ENCODE measurements at places on chromosomes 16 and 17.

DNA sequence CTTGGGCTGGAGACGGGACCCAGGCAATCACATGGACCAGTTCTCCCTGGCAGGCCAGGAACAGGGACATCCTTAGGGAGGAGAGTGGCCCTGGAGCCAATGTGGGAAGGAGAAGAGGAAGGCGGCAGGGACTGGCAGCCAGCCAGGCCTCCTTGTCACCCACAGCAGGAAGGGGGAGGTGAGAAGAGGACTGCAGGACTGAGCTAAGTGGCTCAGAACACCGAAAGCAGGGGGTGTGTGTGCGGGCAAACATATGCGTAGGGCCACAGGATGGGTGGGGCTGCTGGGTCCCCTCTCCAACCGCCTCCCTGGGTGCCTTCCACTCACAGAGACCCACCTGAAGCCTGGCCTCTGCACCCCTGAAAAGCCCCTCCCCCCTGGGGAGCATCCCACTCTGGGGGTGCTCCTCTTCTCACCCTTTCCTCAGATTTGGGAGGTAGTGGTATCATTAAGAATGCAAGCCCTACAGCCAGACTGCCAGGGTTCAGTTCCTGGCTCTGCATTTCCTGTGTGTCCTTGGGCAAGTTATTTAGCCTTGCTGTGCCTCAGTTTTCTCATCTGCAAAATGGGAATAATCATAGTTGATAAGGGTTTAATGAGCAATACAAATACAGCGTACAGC lies 8.1 kb downstream of the PNMT start:
- DNase-seq = peak; percentile 15

DNA sequence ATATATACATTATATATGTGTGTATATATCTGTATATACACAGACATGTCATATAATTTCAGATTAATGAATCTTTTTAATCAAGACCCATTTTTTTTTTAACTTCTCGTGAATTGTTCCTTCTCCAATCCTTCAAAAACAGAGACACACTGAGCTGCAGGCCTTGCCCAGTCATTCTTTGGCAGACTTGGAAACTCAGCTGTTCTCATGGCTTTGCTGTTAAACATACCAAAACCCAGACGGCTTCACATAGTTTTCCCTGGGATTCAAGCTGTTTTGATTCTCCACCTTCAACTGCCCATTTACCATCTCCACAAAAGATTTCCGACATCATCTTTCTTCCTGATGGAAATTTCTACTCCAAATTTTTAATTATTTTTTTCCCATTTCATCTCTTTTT lies 148.7 kb downstream of the KCNJ2 start:
- DNase-seq = no peak

DNA sequence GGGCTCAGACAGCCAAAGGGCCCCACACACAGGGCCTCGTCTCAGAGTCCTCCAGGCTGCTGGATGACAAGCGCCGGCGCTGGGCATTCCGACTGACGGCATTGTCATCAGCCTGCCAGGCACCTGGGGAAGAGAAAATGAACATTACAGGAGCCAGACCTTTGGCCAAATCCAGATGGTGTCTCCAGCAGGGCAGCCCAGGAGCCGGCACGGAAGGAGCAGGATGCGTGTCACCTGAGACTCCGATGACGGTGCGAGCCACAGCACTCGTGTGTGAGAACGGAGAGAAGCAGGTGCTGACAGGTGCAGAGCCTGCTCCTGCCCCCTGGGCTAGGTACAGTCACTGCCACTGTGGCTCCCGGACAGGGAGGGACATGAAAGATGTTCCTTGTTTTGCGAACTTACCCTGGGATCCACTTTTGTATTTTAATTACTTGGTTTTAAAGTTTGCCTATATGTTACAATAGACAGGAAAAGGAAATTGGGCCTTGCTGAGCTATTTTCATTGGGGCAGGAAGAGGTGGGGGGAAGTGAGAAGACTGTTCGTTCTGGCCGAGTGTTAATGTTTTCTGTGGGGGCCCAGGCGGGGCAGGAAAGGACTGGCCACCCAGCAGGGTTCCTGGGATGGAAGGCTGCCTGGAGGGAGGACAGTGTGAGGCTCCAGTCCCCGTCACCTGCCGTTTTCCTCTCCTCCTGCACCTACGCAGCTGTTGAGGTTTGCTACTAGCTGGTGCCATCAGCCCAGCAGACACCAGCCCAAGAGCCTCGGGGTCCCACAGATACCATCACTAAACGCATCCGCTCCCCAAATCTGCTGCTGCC lies 4.4 kb upstream of the FOXJ1 start:
- no peak for DNase-seq

GRCh38 chr16:66653581-66654350 lies 42.8 kb downstream of the CMTM4 start:
- DNase-seq = no peak

DNA sequence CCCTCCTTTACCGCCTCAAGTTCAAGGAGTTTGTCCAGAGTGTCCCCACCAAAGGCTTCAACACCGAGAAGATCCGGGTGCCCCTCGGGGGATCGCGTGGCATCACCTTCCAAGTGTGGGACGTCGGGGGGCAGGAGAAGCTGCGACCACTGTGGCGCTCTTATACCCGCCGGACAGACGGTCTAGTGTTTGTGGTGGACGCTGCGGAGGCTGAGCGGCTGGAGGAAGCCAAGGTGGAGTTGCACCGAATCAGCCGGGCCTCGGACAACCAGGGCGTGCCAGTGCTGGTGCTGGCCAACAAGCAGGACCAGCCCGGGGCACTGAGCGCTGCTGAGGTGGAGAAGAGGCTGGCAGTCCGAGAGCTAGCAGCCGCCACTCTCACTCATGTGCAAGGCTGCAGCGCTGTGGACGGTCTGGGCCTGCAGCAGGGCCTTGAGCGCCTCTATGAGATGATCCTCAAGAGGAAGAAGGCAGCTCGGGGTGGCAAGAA lies 1.1 kb downstream of the ARL4D start:
- DNase-seq = no peak

DNA sequence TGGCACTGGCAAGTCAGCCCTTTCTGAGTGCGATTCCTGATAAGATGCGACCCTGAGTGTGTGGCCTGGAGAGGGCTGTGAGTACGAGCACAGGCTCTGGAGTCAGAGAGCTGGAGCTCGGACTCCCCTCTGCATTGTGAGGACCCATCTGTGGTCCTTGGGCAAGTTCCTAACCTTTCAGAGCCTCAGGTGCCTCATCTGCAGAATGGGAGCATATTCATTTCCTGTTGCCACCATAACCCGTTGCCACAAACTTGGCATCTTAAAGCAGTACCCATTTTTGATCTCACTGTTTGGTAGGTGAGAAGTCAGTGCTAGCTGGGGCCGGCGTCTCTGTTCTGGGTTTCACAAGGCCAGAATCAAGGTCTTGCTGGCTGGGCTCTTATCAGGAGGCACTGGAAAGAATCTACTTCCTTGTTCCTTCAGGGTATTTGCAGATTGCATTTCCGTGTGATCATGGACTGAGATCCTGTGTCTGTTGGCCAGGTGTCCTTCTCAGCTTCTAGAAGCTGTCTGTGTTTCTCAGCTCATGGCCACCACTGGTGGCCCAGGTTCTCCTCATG lies 20.2 kb downstream of the KNOP1 start:
- DNase-seq = no peak

Measured in stimulated activated CD8-positive, alpha-beta memory T cell treated with anti-CD3 and anti-CD28 coated beads, Interleukin-2, amount 100 ng/mL, for 1 hour (primary cell).